Right forelimb (tissue), 1 donor: ENCODE measurements at places on chromosomes 12 and 14.

- DNase-seq = no peak
Measured at GRCh38 chr12:112115259-112116045, 6.9 kb upstream of the NAA25 start.

DNA sequence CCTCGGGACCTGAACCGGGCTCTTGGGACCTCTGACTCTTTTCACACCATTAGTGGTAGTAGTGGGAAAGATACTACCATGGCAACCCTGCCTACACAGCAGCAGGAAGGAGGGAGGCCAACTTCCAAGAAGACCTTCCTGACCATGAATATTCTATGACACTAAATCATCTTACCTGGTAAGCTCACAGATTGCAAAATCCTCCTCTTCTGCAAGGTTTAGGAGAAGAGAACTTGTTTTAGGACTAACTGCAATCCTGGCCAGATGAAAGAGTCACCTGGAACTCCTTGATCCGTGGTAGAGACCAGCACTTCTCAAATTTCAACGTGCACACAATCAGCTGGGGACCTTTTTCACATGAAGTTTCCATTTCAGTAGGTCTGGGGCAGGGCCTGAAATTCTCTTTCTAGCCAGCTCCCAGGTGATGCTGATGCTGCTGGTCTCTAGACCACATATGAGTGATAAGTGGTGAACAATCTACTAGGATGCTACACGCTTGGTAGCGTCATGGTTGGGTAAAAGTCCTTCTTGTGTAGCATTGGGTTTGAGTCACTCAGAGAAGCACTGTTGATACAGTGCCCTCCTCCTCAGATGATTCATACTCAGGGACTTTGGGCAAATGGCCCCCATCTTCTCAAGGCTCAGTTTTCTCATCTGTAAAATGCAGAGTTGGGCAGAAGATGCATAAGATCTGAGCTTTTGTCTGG, 35.6 kb upstream of the FICD start:
- DNase-seq = no peak

DNA sequence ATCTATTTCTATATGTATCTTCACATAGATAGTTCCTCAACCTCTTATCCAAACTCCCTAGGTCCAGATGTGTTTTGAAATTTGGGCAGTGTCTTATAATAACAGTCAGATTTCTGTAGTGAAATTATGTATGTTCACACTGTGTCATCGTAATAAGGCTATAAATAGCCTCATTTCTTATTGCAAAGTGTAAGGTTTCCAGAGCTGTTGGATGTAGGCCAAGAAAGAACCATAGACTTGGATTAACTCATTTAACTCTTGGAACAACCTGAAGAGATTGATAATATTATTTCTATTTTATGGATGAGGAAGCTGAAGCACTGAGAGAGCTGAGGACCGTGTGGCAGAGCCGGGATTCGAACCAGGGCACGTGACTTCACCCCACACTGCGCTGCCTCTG, 49.0 kb upstream of the PIWIL1 start:
- DNase-seq = no peak

DNA sequence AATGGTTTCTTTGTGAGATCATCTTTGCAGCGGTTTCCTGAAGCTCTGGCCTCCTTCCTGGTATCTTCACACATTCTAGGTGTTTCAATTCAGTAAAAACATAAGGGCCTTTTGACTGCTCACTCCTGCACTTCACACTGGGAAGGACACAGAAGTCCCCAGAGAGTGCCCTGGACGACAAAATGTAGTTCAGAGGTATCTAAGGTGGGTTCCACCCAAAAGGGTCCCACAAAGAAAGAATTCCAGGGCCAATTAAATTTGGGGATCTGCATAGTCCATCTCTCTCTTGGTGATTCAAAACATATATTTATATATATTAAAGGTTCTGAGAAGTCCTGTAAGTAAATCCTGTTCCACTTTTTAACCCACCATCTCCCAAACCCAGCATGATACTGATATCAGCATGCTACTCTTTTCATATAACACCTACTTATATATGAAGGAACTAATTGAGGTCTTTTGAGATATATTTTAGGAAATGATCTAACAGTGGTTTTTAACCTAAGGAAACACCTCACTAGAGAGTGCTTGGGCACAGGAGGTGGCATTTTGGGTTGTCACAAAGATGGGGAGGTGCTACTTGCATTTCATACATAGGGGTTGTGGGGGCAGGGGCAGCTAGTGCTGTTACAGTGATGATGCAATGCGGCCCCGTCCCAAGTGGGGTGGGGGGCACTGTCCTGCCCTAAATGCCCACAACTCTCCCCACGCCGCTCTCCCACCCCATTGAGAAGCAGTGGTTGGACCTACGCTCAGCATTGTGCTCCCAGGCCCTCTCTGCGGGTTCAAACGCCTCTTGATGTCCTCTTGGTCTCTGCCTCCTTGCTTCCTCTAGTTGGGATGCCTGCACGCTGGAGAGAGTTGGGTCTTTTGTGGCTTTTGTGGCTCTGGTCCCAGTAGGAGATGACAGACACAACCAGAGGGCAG, 109.4 kb downstream of the ARF6 start:
- DNase-seq = peak; percentile 52

- no peak for DNase-seq
Measured at GRCh38 chr14:71380271-71380670, 473.0 kb downstream of the PCNX1 start.

DNA sequence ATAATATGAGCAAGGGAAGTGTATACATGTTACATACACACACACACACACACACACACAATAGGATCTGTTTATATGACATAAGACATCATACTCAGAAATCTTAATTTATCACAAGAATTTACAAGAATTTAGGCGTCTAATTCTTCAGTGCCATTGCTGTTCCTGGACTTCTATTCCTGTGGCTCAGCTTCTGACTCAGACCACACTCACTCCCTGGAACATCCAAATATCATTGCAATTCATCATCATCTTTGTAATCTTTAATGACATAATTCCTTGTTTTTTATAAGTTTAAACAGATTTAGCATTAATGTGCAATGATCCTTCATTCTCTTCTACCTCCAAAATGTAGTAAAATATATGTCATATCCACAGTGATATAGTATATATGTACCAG, 544.2 kb downstream of the FOXG1 start:
- no peak for DNase-seq

DNA sequence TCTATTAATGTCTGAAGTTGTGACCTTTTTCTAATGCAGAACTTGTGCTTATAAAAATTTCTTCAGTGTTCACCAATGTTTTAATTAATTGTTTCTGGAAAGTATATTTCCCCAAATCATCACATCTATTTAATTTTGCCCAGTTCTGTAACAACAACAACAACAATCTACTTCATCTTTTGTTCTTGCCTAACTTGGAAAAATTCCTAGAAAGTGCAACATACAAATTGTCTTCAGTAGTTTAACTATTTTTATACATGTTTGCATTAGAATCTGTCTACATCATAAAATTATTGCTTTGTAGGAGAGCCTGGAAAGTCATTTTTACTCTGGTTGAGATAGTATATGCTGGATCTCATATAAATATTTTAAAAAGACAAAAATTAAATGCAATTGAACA, 38.5 kb downstream of the CCER1 start:
- no peak for DNase-seq

GRCh38 chr14:102898776-102899515, 23.5 kb upstream of the AMN start:
- no peak for DNase-seq

GRCh38 chr14:35708062-35708461, 101.0 kb downstream of the RALGAPA1 start:
- DNase-seq = no peak

GRCh38 chr12:64019101-64019500, 174.6 kb downstream of the SRGAP1 start:
- no peak for DNase-seq

DNA sequence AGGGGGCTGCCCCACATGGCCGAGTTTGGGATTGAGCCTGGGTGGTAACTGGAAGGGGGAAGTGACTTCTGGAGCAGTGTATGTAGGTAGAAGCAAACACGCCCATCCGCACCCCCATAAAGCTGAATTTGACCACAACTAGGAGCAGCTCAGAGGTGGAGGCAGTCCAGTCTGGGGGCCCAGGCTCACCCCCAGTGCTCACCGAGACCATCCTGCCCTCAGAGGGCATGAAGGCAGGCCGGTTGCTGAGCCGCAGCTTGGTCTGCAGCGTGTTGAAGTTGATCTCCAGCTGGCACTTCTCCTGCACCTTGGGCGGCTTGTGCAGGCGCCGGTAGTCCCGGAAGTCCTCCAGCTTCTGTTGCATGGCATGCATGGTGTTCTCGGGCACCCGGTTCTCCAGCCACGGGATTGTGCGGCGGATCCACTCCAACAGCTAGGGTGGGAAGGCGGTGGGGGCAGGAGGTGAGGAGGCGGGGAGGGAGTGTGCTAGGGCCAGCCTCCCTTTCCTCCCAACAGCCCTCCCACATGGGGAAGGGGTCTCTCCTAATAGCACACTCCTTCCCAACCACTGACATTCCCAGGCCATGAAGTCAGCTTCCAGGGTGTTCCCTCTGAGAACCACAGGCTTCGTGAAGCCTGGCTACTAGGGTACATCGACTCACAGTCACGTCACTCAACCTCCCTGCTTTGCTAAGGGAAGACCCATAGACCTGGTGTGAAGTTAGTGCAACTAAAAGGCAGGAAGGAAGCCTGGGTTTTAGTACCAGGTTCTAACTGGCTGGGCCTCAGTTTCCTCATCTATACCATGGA, 87.0 kb downstream of the ACTN1 start:
- no peak for DNase-seq

GRCh38 chr12:6953442-6954315, 2.5 kb downstream of the PTPN6 start:
- DNase-seq = peak; percentile 85

- no peak for DNase-seq
Measured at GRCh38 chr12:57418255-57418654, 12.6 kb downstream of the R3HDM2 start.

DNA sequence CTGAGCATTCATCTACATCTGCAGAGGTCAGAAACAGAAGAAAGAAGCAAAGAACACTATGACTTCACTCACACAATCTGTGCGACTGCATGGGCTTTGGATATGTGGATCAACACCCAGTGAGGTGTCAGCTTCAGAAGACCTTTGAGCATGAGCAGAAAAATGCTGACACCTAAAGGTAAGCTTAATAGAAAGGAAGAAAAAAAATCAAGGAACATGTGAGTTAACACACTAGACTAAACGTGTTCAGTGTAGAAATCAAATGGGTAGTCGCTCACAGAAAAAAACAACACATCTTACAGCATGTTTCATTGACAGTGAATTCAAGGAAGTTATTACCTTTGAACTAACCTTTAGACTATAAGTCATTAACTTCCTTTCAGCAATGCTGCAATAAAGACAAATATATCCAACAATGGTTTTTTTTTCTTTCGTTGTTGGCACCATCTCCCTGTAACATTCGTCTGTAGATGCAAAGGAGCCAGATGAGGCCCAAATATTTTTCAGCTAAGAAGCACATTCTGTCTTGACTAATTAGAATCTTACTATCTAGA, 30.9 kb downstream of the RTRAF start:
- no peak for DNase-seq

DNA sequence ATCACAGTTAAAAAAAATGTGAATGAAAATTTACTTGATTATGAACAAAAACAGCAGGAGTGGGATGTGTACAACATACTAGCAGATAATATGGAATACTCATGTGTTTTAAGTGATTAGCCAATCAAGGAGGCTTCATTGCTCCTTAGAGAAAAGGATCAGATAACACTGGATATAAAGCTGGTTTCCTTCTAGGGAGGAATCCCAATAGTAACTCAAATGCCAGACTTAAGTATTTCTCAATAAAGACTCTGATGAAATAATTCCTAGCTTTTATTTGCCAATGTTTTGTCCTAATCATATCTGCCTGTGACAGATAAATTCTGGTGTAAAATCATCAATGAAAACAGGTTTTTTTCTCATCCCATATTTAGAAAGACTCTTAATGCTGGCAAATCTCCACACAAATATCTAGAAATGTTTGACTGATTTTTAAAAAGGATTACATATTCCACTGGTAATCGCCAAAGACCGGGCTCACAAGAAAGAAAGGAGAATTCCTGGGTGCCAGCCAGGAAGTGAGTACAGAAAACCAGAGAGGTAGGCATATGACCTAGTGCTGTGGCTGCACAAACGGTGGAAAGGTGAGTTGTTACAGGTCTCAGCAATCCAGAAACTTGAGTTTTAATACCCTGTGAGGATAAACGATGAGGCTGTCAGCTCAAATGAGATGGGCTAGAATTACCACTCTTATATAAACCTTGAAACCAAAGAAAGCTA, 108.6 kb upstream of the TTC7B start:
- DNase-seq = no peak

- DNase-seq = no peak
Measured at GRCh38 chr12:57276935-57277563, 26.1 kb upstream of the STAC3 start.

- DNase-seq = no peak
Measured at GRCh38 chr14:64789696-64790095, 85.5 kb downstream of the PLEKHG3 start.

- DNase-seq = no peak
Measured at GRCh38 chr12:120006258-120006975, 17.4 kb downstream of the BICDL1 start.

GRCh38 chr14:88026890-88027289, 22.0 kb downstream of the GPR65 start:
- no peak for DNase-seq

DNA sequence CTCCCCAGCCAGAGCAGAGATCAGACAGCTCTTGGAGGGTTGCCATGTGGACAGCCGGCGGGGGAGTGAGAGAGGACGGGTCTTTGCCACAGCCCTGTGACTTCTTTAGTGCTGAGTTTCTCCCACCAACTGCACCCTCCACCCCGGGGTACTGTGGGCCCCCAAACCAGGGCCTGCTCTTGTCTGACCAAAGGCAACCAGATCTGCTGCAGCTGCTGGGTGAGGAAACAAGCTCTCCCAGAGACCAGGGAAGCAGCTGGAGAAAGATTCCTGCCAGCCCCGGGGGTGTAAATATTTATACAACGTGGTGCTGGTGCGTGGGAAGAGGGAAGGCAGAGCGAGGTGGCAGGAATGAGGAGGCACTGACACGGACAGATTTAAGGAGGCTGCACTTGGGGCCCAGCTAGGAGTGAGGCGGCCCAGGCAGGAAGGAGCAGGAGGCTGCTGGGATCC, 14.3 kb upstream of the ZFP36L1 start:
- DNase-seq = peak; percentile 76
